ENCODE measurements at places on chromosomes 6 and 20. TPM values are rescaled to one million over a fixed set of nuclear protein-coding genes. Genes with fewer than 3 reads are reported as not detected.

DNA sequence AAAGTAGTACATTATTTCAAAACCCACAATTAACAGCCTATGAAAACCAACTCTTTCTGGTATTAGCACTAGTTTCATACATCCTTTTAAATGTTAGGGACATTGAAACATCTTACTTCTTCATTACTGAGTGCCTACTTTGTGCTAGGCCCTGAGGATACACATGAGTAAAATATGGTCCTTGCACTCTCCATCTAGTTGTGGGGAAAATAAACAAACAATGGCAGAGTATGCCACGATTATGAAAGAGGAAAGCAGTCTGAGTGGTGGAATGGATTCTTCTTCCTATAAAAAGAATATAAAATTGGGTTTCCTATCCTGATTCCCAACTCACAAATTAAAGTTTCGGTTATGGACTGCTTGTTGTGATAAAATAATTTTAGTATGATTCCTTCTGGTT lies 84.9 kb downstream of the ATXN1 start:
- ATAC-seq = no peak

GRCh38 chr20:10536531-10536930 lies 101.4 kb downstream of the SLX4IP start:
- ATAC-seq = no peak

DNA sequence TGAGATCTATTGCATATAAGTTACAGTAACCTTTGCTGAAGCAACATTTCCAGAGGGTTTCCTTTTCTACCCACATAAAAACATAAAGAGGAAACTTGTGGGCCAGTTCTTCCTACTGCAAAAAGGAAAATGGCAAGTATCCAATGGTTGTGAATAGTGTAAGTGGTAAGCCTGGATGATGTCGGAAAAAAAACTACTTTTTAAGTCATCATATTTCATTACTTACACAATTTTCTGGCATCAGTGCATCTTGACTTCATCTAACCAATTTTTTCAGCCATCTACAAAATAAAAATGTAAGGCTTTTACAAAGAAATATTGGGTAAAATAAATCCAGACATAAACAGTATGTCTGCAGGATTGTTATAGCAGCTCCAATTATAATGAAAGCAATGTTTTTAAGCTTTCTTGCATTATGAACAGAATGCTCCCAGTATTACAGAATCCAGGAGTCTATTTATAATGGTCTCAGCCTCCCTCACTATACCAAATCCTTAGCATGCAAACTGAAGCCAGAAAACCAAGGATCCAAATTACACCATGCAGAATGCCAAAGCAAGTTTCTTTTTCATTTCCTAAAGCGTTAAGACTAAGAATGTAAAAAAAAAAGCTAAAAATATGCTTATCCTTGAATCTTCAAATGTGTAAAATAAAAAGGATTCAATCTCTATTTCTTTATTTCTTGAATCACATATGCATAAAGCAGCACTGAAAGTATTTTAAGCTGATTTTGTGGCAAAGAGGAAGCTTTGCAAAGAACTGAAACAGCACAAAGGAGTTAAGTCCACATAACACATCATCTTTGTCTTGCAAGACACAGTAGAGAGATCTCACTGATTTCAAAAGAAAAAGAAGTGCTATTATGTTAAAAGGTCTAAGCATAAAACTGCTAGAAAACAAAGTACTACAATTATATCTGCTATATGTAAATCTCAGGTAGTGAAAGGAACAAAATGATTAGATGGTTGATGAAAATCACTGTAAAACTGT lies 126.8 kb upstream of the HMGCLL1 start:
- ATAC-seq = no peak

Gene HEY2
- total RNA-seq = 2.3 TPM

Gene OLIG3
- not detected for total RNA-seq
